Hindlimb muscle (tissue), 1 donor: ENCODE measurements at places on chromosomes 11 and 22.

GRCh38 chr22:25452116-25452700 is 112.3 kb upstream of the GRK3 start:
- no peak for DNase-seq

- DNase-seq, result no peak
Measured at GRCh38 chr11:78753297-78753696, 178.6 kb upstream of the NARS2 start.

DNA sequence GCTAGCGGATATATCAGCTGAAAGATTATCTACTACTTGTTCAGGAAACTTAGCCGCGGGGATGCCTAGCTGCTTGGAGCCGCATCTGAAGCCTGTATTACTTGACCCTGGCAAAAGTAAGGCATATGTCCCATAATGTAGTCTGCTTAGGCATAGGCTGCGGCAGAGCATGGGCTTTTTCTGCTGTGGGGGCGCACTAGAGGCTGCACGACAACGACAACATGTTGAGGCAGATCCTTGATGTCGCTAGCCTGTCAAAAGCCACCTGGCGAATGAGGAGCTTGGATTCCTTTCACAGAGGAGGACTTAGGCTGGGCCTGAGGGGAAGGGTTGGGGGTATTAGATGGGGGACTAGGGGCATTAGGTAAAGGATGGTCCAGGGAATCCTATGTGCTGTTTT is 1.1 kb upstream of the OR52N2 start:
- DNase-seq, result no peak

DNA sequence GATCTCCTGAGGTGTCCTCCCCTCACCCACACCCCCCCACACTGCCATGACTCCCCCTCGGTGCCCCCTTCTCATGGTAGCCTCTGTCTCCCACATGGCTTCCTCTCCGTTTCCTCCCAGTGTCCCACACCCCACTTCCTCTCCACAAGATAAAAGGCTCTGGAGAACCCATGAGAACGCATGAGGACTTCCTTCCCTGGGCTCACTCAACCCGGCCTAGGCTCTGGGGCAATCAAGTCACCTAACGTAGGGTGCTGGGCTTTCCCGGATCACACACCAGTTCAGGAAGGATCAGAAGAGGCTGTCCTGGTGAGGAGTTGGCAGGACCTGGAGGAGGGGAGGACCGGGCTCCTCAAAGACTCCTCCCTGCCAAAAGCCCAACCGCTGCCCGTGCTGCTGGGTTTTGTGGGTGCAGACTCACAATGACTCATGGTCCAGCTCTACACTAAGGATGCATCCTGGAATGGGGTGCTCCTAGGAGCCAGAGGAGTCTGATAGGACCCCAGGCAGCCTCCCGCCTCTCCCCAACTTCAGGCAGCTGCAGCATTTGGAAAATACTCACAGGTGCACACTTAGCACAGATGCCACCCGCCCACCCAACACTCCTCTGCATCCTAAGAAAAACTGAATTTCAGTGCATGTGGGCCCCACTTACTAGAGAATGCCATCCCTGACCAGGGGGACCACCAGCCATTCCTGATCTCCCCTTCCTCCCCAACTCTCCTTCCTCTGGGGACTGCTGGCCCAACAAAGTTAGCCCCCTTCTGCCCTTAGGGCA is 21.0 kb downstream of the SLC22A12 start:
- DNase-seq, result no peak

DNA sequence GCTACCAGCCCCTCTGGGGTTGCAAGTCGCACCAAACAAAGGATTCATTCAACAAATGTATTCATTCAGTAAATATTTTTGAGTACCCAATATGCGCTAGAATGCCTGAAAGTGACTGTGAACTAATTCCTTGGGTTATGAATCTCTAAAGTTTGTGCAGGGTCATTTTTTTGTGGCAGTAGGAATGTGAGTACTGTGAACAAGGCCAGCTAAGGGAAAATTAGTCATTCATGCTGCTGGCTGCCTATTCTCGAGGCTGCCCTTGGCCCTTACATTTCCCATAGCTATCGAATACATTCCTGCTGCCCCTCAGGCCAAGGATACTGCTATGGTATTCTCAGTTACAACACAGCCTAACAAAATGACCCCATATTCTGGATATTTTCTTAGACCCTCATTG is 141.6 kb downstream of the TRPC6 start:
- no peak for DNase-seq

DNA sequence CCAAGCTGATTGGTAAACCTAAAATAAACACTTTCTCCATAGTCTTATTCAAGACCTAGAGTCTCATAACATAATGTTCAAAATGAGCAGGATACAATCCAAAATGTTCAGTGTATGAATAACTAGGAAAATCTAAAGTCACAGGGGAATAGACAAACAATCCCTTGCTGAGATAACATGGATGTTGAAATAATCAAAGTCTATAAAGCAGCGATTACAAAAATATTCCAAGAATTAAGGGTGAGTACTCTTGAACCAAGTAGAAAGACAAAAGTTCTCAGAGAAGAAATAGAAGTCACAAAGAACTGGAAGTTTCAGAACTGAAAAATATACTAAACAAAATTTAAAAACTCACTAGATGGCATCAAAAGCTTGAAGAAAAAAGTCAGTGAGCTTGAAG is 561.0 kb downstream of the INSC start:
- no peak for DNase-seq
